Fibroblast of skin of scalp (primary cell): ENCODE measurements at places on chromosomes 12 and 14.
A peak's percentile ranks its signal among the peaks of the same experiment; 100 is the strongest.

DNA sequence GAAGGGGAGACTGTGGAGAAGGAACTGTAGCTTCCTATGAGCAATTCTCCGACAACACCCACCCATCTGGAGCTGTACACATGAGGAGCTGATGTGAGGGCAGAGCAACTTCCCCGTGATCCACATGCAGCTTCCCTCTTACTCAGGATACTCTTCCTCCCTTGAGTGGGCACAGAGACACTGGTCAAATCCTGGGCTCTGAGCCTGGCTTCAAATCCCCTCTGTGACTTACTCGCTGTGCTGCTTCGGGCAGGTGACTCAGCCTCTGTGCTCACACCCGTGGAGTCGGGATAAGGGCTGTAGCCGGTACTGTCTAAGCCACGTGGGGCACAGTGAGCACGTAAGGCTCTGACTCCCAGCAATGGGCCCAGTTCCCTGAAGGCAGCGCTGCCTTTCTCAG, 31.1 kb downstream of the ZFYVE21 start:
- peak; percentile 14 for DNase-seq

GRCh38 chr12:129193263-129193871, 340.1 kb downstream of the GLT1D1 start:
- no peak for DNase-seq

DNA sequence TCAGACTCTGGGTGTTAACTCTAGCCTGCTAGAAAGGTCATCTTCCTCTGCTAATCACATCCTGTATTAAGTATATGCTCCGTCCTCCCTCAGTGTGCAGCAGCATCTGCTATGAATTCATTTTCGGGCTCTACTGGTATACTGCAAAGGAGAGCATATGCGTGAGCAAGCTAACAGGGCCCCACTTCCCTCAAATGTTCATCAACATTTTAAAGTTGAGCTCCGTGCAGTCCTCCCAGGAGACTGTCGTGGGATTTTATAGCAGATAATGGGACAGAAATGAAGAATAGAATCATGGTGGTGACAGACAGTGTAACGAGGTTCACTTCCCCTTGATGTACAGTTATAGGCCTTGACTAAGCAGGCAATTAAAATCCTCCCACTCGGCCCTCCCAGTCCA, 131.7 kb downstream of the PLXNC1 start:
- DNase-seq, result no peak

DNA sequence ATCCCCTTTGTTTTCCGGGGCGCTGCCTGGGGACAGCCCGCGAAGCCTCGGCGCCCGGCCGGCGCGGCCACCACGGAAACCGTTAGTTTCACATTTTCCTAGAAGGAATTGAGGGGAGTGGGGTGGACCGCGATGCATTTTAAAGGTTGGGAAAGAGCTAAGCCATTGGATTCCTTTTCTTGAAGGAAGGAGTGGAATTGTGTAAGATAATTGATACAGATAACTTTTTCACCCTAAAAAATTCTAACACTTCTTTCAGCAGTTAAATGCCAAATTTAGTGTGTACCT, 137.1 kb downstream of the MON2 start:
- no peak for DNase-seq

GRCh38 chr12:107339487-107339886, 246.1 kb upstream of the CRY1 start:
- no peak for DNase-seq

DNA sequence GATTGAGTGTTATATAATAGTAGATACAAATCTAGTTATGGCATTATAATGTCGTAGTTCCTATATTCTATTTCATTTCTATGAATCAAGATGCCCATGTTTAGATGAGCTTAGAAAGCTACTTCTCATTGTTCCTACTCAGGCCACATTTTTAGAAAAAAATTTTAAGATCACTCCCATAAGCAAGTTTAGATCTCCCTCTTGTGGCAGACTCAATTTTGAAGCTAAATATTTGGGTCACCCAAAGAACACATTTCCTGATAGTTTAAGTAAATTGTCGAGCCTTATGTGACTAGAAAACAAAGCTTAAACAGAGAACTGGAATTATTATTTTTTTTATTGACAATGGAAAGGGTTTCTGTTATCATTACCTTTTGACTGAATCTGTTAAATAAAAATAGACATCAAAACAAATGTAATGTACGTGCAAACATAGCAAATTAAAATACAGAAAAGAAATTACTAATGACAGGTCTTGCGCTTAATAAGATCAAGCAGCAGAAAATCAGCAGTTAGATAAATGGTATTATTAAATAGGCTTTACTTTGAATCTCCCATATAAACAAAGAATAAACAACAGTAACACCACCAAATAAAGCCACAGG, 180.2 kb downstream of the ACSS3 start:
- peak; percentile 64 for DNase-seq

DNA sequence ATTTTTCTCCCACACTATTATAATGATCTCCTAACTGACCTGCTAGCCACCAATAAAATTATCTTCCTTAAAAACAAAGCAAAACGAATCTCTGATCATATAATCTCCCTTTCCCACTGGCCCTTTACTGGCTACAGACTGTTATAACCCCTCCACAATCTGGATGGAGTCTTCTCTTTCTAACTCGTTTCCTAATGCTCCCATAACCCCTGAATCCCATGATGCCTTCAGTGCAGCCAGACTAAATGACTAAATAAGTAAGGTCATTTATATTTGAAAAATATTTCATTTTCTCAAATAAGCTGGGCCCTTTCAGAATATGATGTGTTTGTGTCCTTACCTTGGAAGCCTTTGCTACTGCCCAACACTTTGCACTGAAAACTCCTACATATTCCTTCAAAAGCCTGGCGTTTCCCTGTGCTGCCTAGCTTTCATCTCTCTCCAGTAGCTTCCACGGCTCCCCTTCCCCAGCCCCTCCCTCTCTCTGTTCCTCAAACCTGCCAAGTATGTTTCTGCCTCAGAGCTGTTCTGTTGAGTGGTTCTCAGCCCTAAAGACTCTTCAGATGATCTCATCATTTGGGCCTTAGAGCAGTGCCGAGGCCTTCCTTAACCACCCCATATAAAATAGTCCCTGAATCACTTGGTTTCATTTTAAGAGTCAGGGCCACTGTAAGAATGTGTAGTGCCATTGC, 91.7 kb downstream of the MYRFL start:
- peak; percentile 28 for DNase-seq

DNA sequence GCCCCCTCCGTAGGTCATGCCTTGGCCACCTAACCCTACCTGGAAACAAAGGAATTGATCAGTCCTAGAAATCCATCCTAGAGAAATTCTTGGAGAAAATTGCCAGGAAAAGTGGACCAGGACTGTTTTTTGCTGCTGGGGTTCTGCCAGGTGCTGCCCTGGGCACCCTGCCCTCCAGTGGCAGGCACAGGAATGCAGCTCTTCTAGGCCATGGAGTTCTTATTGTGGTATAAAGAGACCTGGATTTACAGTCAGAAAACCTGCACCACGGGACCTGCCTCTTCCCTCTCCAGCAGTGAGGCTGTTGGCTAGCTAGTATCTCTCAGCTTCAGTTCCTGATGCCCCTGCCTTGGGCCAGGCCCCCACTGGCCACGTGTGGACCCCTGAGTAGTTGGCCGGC, 59.7 kb downstream of the SLC24A4 start:
- no peak for DNase-seq

DNA sequence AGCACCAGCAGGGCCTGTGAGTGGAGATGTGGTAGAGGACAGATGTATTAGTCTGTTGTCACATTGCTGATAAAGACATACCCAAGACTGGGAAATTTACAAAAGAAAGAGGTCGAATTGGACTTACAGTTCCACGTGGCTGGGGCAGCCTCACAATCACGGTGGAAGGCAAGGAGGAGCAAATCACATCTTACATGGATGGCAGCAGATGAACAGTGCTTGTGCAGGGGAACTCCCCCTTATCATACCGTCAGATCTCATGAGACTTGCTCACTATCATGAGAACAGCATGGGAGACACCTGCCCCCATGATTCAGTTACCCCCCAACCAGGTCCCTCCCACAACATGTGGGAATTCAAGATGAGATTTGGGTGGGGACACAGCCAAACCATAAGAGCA, 361.9 kb downstream of the VRK1 start:
- DNase-seq, result no peak

DNA sequence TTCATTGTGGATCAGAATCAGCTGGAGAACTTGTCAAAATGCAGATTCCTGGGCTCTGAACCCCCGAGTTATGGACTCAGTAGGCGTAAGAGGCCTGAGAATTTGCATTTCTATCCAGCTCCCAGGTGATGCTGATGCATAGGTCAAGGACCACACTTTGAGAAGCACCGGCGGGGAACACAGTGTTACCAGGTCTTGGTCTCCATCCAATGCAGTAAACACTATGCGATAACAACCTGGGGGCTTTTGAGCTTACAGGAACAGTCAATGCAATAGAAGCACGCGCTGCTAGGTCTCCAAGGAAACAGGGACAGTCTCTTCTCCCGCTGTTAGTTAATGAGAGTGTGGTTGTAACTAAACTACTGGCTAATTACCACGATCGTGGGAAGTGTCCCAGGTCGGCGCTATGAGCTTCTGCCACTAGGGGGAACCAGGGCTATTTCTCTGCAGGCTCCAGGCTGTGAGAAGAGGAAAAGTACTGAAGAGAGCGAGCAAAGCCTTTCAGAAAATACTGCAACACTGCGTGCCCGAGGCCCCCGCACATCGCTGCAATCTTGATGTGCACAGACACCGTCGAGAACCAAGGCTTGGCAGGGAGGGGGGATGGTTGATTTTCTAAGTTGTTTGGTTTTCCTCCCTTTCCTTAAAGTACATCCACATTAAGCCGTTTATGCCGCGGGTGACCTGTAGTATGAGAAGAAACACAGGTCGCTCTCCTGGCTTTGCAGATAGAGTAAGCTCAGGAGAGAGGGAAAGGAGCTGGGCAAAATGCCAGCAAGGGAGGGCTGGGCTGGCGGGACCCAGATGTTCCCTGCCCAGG, 52.0 kb upstream of the KCNA1 start:
- DNase-seq, result peak; percentile 72

- DNase-seq, result no peak
Observed at GRCh38 chr14:34937442-34937841, 45.4 kb upstream of the SRP54 start.

DNA sequence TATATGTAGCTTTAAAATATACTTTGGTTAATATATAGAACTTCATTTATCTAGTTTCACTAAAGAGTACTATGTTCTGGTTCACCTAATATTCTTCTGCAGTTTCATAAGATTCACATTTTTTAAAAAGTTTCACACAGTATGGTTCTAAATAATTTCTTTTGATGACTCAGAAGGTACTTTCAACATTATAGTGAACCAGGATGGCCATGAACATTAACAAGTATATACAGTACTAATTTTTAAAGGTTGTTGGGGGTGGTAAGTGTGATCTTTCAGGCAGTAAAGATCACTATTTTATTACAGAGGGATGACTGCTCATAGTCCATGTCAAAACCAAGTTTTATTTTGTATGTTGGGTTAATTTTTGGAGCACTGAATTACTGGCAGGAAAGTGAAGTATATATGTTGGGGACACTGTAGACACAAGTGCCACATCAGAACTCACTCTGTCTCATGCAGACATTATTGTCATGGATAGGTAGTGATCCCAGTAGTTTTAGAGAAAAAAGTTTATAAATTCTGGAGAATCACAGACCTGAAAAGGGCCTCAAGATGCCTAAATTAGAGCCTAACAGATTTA, 60.0 kb downstream of the DCAF5 start:
- no peak for DNase-seq

DNA sequence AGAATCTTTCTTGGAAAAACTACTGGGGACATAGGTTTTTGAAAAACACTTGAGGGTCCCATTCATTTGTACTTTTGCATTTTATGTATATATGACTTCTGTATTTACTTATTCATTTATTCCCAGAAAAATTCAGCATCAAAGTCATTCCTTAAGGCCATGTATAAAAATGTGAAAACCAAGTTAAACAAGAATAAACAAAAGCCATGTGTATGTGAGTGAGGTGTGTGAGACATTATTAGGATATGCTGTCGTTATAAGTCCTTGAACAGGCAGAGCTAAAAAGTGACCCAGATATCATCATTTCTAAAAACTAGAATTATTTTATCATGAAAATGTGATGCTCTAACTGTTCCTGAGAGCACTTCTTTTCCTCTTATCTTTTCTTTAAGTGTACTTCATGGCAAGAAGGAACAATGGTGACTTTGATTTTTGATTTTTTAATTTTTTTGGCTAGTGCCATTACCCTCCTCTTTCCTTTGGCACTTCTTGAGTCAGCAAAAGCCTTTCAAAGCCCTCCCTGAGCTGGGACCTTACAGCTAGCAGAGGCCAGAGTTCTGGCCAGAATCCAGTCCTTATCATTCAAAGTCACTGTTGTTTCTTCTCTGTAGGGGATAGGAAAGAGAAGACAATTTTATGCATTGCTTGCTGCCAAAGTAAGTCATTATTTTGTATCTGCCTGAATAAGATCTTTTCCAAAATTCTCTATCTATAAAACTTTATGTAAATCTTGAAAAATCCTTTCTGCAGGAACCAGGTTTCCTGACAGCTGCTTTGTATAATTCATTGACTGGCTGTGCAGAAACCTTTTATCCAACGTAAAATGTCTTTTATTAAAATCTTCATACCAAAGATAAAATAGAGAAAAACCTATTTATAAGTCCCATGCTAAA, 419.7 kb upstream of the PRICKLE1 start:
- no peak for DNase-seq

DNA sequence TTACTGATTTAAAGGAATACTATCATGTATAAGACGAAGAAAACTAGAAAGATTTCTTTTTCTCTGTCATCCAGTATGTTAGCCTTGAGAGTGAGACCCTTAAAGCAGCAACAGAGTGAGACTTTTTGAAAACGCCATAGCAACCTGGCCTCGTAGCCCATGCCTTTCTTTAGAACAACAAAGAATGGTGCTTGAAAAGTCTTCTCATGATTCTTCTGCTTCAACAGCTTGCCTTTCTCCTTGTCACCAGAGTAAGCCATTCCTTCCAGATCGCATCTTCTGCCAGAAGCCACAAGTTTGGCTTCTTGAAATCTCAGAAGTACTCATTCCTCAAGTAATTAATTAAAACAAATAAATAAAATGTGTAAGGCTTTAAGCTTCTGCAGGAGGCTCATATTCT, 109.3 kb downstream of the PDE3A start:
- peak; percentile 44 for DNase-seq

DNA sequence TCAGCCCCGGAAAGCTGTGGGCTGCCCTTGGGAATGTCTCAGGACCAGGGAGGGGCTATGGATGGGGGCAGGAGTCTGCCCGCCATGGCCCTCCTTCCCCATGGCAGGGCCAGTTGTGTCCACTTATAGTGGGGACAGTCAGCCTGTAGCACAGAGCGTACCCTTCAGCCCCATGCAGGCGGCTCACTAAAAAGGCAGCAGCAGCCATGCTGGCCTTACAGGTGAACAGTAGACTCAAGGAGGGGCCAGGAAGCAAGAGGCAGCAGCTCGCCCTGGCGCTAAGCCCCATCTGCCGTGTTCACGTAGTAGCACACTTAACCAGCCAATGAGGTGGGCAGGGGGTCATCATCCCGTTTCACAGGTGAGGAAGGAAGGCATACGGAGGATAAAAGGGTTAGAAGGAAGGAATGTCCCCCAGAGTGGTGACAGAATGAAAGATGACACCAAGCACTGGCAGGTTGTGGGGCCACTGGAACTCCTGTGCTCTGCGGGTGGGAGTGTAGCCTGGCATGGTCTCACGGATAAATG, 52.7 kb downstream of the FAM222A start:
- DNase-seq, result no peak

- no peak for DNase-seq
Observed at GRCh38 chr12:93880853-93881522, 203.8 kb downstream of the CRADD start.
